ENCODE measurements at places on chromosomes 7 and 10.

GRCh38 chr7:44977304-44977958 lies 1.4 kb downstream of the MYO1G start:
- DNase-seq: peak; percentile 89

DNA sequence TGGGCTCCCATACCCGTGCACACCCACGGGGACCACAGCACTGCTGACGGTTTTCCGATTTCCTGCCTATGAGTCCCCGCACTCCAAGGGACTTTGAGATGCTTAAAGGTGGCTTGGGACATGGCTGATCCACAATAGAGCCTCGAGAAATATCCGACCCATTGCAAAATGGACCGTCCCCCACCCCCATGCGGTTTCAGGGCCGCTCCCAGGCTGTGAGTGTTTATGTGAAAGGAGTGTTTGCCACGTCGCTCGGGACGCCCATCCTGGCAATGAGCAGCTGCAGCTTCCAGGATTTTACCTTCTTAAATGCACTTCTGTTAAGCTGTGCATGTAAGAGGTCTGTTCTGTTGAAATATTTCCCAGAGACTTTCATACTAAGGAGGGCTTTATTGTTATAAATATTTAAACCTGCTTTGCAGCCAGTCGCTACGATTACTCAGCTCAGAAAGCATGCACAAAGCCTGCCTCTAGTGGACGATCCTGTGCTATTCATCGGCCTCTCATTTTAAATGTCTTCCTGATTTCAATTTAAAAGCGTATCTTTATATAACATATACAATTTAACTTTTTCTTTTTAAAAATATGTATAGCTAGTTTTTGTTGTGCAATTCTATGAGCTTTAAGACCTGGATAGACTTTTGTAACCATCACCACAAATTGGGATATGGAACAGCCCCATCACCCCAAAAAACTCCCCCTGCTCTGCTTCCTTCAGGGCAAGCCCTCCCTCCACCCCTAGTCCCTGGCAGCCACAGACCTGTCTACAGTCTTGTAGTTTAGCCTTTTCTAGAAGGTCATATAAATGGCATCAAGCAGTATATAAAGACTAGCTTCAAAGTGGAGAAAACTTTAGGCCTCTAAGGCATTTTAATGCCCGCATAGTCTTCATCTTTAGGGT lies 418.3 kb downstream of the PAXIP1 start:
- no peak for DNase-seq

DNA sequence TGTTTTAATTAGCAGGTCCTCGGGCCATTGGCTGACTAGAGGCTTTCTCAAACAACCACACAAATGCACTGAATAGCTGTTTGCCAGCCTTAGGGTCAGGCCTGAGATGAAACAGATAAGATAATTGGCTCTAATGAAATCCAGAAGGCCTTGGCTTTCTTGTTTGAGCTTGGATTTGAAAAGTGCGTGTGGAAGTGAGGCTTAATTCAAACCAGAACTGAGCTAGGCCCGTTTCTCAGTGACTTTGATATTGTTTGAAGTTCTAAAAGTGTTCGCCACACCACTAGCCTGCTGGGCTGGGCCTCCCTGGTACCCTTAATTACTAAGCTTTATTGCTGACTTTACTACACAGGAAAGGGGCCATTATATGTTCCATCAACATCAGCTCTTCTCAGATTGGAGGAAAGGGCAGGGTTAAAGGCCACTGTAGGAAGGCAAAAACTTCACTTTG lies 270.6 kb downstream of the TWIST1 start:
- DNase-seq: no peak

- DNase-seq: no peak
Observed at GRCh38 chr10:121648493-121648892, 50.2 kb upstream of the FGFR2 start.

- DNase-seq: no peak
Observed at GRCh38 chr10:70335246-70335613, 47.2 kb downstream of the LRRC20 start.

GRCh38 chr10:100043344-100043743 lies 33.6 kb upstream of the DNMBP start:
- DNase-seq: no peak

DNA sequence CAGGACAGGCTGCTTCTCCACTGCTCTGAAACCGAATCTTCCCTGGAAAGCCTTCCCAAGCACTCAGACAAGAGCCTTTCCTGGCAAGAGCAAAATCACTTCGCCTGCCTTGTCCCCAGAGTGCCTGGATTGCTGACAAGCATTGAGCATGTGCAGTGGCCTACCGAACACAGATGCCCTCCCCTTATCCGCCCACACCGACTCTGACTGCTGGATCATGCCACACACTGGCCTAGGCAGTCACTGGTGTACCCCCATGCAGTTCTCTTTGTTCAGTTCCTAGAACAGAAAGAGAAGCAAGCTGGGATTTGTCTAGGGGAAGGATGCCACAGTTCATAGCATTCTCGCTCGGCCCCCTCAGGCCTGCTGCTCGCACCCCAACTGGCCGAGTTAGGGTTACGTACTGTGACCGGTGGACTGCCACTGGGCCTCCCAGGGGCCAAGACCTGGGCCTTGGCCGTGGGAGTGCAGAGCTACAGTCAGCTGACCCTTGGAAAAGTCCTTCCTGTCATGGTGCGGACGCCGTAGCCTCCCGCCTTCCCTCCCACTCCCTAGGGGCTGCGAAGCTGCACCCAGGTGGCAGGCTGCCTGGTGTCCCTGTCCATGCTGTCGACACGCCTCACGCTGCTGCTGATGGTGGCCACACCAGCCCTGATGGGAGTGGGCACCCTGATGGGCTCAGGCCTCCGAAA lies 6.9 kb downstream of the ABCB8 start:
- DNase-seq: no peak

DNA sequence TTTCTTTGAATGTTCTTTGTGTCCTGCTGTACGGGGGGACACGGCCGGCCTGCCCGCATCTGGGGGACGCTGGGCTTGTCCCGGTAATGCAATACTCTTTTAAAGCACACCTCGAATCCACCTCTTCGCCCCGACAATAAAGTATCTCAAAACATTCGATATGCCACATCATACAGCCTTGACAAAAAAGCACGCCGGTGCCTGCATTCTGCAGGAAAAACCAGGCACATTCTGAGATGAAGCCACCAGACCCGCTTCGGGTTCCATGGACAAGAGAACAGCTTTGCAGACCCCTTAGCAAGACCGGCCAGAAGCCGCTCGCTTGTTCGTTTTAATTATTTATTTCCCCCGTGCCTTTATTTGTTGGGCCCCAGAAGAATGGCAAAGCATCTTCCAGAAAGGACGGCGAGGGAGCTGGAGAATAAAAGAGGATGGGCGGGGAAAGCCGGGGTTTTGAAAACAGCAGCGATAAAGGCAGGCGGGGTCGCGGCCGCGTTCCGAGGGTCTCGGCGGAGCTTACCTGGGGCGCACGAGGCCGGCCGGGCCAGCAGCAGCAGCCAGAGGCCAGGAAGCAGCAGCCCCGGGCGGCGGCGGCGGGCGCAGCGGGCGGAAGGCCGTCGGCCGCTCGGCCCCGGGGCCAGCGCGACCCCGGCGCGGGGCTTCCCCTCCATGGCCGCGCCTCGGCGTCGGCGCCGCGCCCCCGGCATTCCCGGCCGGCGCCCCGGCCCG lies 462 bp downstream of the KIAA1549 start:
- DNase-seq: no peak

DNA sequence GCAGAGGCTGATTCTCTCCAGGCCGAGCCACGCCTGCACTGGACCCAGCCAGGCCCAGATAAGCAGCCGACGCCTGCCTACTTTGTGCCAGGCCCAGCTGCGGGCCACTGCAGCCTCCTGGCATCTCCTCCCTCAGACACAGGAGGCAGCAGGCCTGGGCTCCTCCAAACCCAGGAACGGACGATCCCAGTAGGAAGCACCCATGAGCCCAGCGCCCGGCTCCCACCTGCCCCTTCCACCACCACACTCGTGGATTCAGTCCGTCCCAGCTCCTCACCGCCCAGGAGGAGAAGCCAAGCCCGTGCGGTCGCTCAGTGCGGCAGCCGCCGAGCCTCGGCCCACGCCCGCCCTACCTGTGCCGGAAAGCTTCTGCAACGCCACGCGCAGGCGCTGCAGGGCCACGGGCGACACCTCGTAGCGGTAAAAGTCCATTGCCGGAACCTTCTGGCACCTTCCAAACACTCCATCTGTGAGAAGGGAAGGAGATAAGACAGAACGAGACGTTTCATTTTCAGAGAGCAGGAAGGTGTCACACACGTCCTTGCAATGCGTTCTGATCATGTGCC lies 271.1 kb downstream of the PTPRN2 start:
- DNase-seq: peak; percentile 6

DNA sequence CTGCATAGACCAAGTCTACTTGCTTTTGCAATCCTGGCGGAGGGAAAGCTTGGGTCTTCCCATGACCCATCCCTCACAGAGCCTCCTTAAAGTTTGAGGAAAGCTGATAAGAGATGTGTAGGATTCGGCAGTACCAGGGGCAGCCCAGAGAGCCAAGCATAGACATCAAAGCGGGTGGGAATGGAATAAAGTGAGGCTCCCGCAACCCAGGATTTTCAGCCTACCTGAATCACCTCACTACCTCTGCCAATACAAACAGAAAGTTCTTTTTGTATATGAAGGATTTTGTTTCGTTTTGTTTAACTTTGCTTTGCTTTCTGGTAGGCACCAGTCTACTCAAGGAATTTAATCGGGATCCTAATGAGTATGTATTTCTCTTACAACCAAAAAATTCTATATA lies 451.7 kb downstream of the PLXNA4 start:
- no peak for DNase-seq

DNA sequence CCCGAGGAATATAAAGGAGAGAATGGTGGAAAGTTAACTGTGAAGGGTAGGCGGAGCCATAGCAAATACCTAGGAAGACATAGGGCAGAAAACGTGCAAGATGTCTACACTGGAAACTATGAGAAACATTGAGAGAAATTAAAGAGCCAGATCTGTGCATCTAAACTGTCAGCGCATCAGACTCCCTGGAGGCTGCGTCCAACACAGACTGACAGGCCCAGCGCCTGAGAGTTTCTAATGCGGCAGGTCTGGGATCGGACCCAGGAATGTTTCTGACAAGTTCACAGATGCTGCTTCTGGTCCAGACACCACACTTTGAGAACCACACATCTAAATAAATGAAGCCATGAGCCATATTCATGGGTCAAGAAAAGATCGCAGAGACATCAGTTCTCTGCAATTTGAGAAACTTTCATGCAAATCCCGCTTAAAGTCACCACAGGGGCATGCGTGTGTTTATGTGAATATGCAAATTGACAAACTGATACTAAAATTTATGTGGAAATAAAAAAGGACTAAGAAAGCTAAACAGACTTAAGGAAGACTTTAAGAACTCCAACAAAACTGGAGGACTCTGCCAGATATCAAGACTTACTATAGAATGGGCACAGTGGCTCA lies 38.8 kb downstream of the PROSER2 start:
- no peak for DNase-seq

GRCh38 chr7:53446170-53446569 lies 410.7 kb downstream of the POM121L12 start:
- no peak for DNase-seq

DNA sequence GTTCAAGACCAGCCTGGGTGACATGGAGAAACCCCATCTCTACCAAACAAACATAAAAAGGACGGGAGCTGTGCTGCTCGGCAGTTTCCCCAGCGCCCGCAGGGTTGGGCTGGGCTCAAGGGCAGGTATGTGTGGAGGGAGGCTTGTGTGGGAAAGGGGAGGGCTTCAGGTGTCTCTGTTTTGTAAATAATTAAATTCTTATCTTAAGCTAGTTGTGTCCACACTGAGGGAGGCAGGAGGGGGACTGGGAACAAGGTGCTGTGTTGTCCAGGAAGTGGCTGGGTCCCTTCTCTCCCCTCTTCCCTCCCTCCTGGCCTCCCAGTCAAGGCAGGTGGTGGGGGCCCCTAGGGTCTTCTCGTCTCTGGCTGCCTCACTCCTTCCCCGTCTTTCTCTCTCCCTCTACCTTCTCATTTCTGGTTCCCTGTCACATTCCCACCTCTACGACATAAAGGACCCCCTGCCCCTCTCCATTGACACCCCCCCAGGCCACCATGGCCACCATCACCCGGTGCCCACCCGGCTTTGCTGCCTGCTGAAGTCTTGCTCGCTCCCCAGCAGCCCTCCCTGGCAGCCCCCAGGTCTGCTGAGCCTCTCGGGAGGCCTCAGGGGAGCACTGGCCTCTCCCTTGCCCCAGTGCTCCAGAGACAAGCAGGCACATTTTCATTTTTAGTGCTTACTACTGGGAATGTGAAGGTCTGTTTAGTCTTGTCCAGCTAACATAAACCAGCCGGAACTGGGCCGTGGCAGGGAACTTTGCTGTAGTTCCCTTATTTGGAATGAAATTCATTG lies 19.3 kb downstream of the NEURL1 start:
- DNase-seq: no peak

- no peak for DNase-seq
Observed at GRCh38 chr7:158121441-158122045, 466.1 kb downstream of the PTPRN2 start.

Data from activated CD8-positive, alpha-beta T cell treated with anti-CD3 and anti-CD28 coated beads, Interleukin-2, amount 10 ng/mL, durations not matched to agents 7 days and 5 days (primary cell).